ENCODE measurements at places on chromosomes 6 and 20.

- DNase-seq, result no peak
Observed at GRCh38 chr6:31010393-31011060, at the start of gene MUC22. Gene MUC22, plus strand, starts transcription at chr6:31010474. Its CDS starts 233 bp downstream, at chr6:31010707.

- no peak for DNase-seq
Observed at GRCh38 chr6:75488033-75488432, 5.6 kb downstream of the FILIP1 start.

DNA sequence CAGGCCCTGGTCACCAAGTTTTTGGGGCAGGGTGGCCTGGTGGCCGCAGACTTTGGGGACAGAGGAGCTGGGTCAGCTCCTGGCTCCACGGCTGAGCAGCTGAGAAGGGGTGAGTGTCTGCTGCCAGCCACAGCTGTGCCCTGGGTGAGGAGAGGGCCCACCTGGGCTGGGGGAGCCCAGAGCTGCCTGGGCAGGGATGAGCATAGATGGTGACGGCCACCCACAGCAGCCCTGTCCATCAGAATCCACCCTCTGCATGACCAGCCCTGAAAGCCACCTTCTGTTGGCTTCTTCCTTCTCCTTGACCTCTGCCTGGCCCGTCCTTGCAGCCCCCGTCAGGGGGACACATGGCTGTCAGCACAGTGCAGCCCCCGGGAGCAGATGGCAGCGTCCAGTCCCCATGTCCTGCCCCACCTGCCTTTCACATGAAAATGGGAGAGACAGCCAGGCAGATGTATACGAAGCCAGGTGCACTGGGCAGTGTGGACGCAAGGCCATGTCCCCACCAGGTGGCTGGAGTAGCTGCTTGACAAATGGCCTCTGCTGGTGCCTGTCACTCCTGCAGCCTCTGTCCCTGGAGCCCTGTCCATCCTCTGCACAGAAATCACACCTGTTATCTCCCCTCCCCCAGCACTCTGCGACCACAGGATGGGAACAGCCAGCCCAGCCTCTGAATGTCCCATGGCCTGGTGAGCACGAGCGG is 220.8 kb downstream of the PREX1 start:
- DNase-seq, result no peak

- DNase-seq, result no peak
Observed at GRCh38 chr6:151847064-151847463, 39.6 kb downstream of the ESR1 start.

DNA sequence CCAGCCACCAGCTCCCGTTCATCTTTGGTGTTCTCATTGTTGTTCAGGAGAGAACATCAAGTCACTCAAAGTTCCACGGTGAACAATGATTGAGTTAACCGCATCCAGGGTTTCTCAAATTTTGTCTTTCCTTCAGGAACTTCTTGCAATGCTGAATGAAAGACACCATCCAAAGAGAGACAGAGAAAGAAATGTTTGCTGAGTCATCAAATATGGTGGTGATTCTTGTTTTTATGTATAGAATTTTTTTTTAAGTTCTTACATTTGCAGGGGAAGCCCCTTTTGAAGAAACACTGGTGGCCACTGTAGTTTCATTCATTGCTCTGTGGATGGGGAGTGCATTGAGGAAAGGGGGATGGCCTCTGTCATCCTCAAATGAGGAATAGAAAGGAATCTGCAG is 62.3 kb upstream of the ENPP5 start:
- DNase-seq, result no peak

DNA sequence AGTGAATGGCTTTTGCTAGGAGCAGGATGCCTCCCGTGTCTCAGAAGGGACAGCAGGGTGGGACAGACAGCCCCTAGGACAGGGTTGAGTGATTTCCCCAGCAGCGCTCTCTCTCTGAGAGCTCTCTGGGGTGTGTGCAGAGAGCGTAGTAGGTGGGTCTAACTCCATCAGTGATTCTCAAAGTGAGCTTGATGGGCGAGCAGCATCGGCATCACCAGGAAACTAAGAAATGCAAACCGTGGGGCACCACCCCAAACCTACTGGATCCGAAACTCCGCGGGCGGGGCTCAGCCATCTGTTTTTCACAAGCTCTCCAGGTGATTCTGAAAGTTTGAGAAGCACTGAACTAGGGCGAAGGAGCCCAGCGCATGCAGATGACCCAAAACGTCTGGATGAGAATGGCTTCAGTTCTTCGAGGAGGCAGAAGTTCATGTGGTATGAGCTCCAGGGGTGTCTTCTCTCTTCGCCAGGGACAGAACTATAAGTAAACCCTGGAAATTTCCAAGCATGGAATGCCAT is 119.6 kb upstream of the RNF24 start:
- no peak for DNase-seq

GRCh38 chr20:3045042-3045815 is 623 bp upstream of the MRPS26 start:
- no peak for DNase-seq

GRCh38 chr6:117494283-117494682 is 11.8 kb downstream of the DCBLD1 start:
- no peak for DNase-seq

DNA sequence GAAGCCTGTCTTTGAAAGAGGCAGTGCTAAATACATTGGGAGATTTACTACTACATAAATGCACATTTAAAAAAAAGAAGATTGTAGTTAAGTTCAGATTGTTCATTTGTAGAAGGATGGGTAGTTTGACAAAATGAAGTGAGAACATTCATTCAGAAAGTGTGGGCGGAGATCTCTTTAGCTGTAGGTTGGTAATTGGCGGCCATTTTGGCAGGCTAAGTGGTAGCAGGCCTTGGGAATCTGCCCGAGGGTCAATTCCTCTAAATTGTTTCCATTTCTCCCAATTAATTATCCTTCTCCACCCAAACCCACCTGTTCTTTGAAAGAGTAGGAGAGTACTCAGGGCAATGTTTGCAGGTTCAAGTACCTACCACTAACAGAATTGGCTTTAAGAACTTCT is 17.9 kb downstream of the SOX4 start:
- no peak for DNase-seq

- DNase-seq, result no peak
Observed at GRCh38 chr6:131356161-131356560, 216.9 kb upstream of the ARG1 start.

DNA sequence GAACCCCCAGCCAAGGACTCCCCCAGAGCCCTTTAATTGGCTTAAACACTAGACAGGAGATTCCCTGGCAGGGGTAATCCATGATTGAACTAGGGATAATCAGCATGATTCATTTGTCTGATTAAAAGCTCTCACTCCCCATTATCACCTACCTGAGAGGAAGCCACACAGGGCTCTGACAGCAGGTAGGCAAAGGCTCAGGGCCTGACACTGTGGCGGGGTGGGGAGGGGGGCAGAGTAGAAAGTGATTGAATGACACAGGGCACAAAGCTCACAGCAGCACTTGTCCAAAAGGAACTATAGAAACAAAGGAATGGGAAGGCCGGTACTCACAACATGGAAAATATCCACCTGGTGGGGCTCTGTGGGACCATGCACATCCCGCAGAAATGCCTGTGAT is 231.6 kb downstream of the MAFB start:
- no peak for DNase-seq

GRCh38 chr20:41735949-41736348 is 117.8 kb upstream of the CHD6 start:
- no peak for DNase-seq

- DNase-seq, result peak; percentile 76
Observed at GRCh38 chr6:36682328-36683144, 4.0 kb downstream of the CDKN1A start.

- DNase-seq, result no peak
Observed at GRCh38 chr6:47111685-47112084, 69.6 kb upstream of the ADGRF1 start.

- no peak for DNase-seq
Observed at GRCh38 chr6:1110164-1110563, 201.7 kb upstream of the FOXQ1 start.

DNA sequence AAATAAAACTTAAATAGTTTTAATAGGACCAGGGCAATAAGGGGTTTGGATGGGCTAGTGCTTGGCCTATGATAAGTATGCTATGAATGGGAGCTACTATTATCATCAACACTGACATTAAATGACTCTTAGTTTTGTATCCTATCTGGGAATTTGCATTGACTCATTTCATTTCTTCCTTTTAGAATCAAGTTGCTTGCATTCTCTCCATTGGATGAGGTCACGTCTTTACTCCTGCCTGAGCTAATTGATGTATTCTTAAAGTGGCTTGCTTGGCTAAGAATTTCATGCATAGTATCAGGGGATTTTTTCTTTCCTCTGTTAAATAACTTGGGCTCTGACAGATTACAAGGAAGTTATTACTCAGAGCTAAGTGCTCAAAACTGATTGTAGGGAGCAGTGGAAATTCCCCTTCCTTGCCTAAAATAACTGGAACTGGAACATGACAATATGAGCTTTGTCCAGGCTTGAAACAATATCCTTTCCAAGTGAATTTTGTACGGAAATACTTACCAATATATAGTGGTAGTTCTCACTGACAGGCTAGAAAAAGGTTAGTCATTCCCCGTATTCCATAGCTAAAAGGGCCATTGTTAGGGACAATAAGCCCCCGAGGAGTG is 169.9 kb downstream of the BCAS1 start:
- DNase-seq, result no peak

GRCh38 chr6:1129131-1129530 is 182.8 kb upstream of the FOXQ1 start:
- DNase-seq, result no peak

DNA sequence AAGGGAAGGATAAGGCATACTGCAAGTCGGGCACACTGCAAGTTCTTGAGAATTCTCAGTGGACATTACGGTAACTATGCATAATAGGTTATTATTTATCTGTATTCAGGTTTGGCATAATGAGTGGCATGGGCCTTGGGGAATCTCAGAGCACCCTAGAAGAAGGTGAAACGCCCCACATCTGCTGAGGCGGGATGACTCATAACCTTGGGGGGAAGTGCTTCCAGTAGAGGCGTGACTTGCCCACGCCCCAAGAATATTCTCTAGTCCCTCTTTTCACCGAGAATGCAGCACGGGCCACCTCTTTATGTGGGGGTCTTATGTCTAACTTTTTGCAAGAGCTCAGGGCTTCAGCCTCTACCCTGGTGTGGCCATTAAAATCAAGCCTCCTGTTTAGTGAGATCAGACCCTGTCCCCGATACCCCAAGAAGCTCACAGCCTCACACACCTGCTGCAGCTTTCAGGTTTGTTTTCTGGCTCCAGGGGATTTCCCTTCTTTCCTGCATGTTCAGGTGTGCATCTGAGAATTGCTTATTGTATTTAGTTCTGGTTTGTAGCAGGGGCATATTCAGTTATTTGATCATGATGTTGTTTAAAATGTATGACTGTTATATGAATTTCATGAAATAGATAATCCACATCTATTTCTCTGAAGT is 19.1 kb downstream of the ZFP64 start:
- DNase-seq, result no peak

DNA sequence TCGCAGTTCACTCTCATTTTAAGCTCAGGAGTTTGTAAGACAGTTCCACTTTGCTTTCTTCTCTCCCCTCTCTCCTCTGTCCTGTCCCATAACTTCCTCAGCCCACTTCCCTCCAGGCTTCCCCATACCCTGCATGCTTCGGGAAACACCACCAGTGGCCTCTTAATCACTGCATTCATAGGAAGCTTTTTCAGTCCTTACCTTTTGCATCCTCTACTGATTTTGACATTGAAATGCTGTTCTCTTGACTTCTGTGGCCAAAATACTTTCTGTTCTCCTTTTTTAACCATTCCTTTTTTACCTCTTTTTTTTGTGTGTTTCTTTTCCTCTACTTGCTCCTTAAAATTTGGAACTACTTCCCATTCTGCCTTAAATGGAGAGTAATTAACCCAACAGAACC is 69.7 kb downstream of the HIVEP1 start:
- DNase-seq, result no peak

DNA sequence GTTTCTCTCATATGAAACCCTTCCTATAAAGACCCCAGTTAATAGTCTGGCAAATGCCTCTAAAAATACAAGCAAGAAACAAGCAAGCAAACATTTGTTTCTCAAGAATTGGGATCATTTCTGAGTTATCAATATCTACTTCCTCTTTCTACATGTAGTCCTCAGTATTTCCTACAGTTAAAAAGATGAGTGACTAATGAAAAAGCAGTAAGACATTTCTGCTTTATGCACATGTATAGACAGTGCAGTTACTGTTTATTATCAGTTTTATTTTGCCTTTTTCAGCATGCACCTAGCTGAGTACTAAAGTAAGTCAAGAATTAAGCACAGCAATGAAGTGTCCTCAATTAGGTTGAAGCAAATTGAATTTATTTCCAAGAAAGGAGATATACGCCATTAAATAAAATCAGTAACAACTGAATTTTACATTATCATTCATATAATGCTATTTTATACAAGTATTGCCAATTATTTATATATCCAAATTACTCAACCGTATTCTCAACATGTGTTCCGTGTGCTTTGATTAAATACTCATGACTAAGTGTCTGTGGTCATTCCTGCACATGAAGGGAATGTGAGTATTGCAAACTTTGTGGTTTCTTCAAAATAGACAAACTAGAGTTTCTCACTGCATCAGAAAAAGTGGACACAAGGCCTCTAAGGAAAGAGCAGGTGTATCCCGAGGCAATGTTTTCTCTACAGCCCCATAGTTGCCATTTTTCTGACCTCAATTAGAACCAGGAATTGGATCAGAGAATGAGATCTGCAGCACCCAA is 159.3 kb upstream of the MARCKS start:
- DNase-seq, result no peak

- no peak for DNase-seq
Observed at GRCh38 chr6:1066449-1067090, 245.3 kb upstream of the FOXQ1 start.

GRCh38 chr6:38459291-38459690 is 180.4 kb downstream of the BTBD9 start:
- DNase-seq, result no peak

- no peak for DNase-seq
Observed at GRCh38 chr6:75481936-75482593, 11.5 kb downstream of the FILIP1 start.

GRCh38 chr6:13708736-13709135 is 2.9 kb downstream of the RANBP9 start:
- DNase-seq, result no peak

- no peak for DNase-seq
Observed at GRCh38 chr6:142316791-142317368, 15.1 kb downstream of the ADGRG6 start.

- DNase-seq, result no peak
Observed at GRCh38 chr20:14543040-14543439, 205.6 kb upstream of the FLRT3 start.

DNA sequence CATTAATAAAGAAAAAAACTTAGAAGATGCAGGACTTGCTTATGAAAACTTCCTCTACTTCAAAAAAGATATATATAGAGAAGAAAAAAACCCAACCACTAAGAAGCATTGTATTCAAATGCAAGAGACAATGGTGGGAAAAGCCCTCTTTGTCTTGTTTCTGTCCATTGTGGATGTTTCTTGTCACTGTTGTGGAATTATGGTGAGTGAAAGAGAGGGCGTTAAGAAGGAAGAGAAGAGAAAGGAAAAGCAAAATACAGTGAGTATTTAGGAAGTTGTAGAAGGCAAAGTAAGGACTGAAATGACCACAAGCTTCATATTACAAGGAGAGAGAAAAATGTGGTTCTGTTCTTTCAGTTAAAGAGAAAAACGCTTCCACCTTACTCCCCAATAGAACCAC is 14.1 kb upstream of the THBD start:
- DNase-seq, result no peak

GRCh38 chr6:33065312-33065711 is 8.1 kb downstream of the HLA-DPA1 start:
- no peak for DNase-seq

Data from NCI-H446 treated with DMSO at 0.1 percent for 48 hours (cell line).